ENCODE measurements at places on chromosomes 5 and 9. TPM values are rescaled to one million over a fixed set of nuclear protein-coding genes. Genes with fewer than 3 reads are reported as not detected.

Gene SPOCK1
- 85.6 TPM for total RNA-seq

Gene ZFP2
- total RNA-seq = 0.65 TPM

Gene SPAAR
- total RNA-seq = 14.3 TPM

Gene MEGF10
- 0.97 TPM for total RNA-seq

Gene DBH
- total RNA-seq = not detected

Gene FOXD4L5
- total RNA-seq = not detected

Gene AKNA
- total RNA-seq = 5.2 TPM

Gene IFNB1
- 0.46 TPM for total RNA-seq

Gene ACOT12
- total RNA-seq = not detected

Gene PHF24
- total RNA-seq = not detected

Gene ANKRD33B
- total RNA-seq = 7.4 TPM

Gene ZFP37
- 0.97 TPM for total RNA-seq

Gene TAF11L5
- total RNA-seq = not detected

Gene GGTA1
- not detected for total RNA-seq

Gene C5orf63
- total RNA-seq = 1.7 TPM

Gene RASA1
- total RNA-seq = 32.8 TPM

Gene TRIM36
- not detected for total RNA-seq

Gene SURF4
- 443 TPM for total RNA-seq

Gene ATP10B
- not detected for total RNA-seq

Gene STING1
- 52.0 TPM for total RNA-seq

Gene MYOZ3
- under 0.01 TPM for total RNA-seq

Gene HTR1A
- total RNA-seq = not detected

Gene MZB1
- total RNA-seq = 0.32 TPM

Gene ZNF879
- total RNA-seq = 4.7 TPM

Gene RUSC2
- total RNA-seq = 10.1 TPM

Gene EQTN
- total RNA-seq = not detected

Gene ABO
- not detected for total RNA-seq

Gene IL9
- total RNA-seq = not detected

Gene PCDHGA2
- total RNA-seq = 0.65 TPM

Gene ADAMTS2
- 4.7 TPM for total RNA-seq

Gene BSPRY
- total RNA-seq = not detected

Gene NUP155
- total RNA-seq = 54.6 TPM

Gene DCANP1
- not detected for total RNA-seq
